Neural progenitor cell (in vitro differentiated cells): ENCODE measurements at places on chromosomes 3 and 15. TPM values are rescaled to one million over a fixed set of nuclear protein-coding genes. Genes with fewer than 3 reads are reported as not detected.

DNA sequence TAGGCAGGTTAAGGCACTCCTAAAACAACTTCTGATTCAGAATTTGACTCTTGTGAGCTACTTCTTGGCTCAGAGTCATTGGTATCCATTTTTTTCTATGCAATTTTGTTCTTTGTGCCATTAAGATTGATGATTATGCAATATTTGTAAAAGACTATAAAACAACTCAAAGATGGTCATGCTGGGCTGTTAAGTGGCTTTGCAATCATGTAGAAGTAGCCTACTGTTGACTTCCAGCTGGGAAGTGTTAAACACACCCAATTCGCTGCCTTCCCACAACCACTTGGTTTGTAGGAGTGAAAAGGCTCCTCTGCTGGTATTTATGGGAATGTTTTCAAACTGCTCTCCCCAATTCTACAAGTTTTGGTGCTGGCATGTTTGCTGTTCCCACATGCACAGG, 74.7 kb upstream of the COL6A6 start:
- peak; percentile 6 for DNase-seq
- no peak overlapping the region for H3K27ac ChIP-seq
- no peaks in the 10 kb centered on the region for H3K27me3 ChIP-seq
- peaks cover 3% of the 10 kb centered on the region for H3K4me1 ChIP-seq
- H3K4me3 ChIP-seq: no peak overlapping the region

DNA sequence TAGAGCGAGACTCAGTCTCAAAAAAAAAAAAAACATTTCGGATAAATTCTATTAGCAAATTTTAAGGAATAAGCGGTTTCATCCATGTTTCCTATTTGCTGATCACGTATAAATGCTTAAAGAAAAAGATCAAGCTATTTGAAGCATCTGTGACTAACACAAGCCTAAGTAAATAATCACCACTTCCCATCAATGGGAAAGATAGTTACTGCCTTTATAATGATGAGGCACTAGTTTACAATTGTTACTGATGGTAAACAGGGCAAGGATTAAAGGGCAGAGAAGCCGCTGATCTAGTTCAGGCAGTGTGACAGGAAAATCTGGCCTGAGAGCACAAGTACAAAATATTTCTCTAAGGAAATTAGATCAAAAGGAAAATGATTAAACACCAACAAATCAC, 13.7 kb downstream of the CLPX start:
- H3K27ac ChIP-seq: no peak overlapping the region
- no peaks in the 10 kb centered on the region for H3K4me1 ChIP-seq
- no peaks in the 10 kb centered on the region for H3K27me3 ChIP-seq

The ITGA11 gene
- total RNA-seq: not detected in 2 replicates

DNA sequence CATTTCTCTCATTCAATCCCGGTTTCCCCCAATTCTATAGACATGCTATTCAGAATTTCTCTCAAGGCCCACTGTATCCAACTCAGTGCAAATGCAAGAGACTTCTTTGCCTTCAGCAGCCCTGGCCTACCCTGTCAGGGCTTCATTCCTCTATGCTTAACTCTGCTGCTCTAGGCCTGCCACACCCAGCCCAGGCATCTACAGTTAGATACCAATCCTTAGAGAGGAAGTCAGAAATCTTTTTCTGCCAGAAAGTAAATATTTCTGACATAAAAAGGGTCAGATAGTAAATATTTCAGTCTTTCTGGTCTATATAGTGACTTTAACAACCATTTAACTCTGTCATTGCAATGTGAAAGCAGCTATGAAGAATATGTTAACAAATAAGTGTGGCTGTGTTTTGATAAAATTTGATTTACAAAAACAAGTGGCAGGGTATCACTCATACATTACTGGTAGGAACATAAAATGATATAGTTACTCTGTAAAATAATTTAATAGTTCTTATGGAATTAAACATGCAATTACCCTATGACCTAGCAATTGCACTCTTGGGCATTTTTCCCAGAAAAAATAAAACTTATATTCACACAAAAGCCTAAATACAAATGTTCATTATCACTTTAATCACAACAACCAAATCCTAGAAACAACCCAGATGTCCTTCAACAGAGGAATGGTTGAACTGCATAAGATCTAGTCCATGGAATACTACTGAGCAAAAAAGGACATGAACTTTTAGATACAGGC, 942.0 kb downstream of the SQOR start:
- H3K27ac ChIP-seq: no peak overlapping the region
- no peak overlapping the region for H3K4me3 ChIP-seq
- no peaks in the 10 kb centered on the region for H3K36me3 ChIP-seq
- no peak for DNase-seq

- no peak for DNase-seq
- no peak overlapping the region for H3K4me3 ChIP-seq
- no peaks in the 10 kb centered on the region for H3K27me3 ChIP-seq
- H3K4me1 ChIP-seq: peaks cover 17% of the 10 kb centered on the region
Observed at GRCh38 chr3:122619040-122619439, 41.6 kb downstream of the PARP15 start.

GRCh38 chr3:3927965-3928364, 128.7 kb downstream of the LRRN1 start:
- H3K36me3 ChIP-seq: no peaks in the 10 kb centered on the region
- no peaks in the 10 kb centered on the region for H3K27me3 ChIP-seq
- H3K4me1 ChIP-seq: no peaks in the 10 kb centered on the region
- H3K4me3 ChIP-seq: no peak overlapping the region
- no peak for DNase-seq
- H3K27ac ChIP-seq: no peak overlapping the region

DNA sequence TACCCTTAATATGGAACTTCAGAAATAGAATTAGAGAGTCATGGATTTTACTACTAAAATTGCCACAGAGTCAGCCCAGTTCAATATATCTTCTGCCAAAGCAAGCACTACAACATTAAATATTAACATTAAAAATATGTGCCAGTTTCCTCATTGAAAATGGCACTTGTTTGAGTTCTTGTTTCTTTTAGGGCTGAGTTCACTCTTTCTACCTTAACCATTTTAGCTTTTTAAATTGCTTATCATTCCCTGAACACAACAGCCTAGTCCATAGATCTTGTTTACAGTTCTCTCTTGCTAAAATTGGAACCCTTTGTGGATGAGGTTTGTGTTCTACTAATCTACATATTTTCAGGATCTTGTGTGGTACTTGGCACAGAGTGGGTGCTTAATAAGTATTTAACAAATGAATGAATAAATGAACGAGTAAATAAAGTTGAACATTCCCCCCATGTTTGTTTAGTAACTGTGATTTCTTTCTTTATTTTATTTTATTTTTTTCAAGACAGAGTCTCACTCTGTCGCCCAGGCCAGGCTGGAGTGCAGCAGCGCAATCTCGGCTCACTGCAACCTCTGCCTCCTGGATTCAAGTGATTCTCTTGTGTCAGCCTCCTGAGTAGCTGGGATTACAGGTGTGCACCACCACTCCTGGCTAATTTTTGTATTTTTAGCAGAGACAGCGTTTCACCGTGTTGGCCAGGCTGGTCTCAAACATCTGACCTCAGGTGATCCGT, 46.0 kb upstream of the SLC7A14 start:
- no peak overlapping the region for H3K27ac ChIP-seq
- no peak for DNase-seq
- peaks cover 31% of the 10 kb centered on the region for H3K4me1 ChIP-seq
- no peaks in the 10 kb centered on the region for H3K36me3 ChIP-seq

The STRIT1 gene
- not detected in 2 replicates for total RNA-seq

The EEFSEC gene
- total RNA-seq: 0.92 and 5.8 TPM in 2 replicates

- H3K4me3 ChIP-seq: no peak overlapping the region
- peak; percentile 47 for DNase-seq
- H3K27me3 ChIP-seq: no peaks in the 10 kb centered on the region
- H3K36me3 ChIP-seq: no peaks in the 10 kb centered on the region
- H3K4me1 ChIP-seq: peaks cover 28% of the 10 kb centered on the region
Observed at GRCh38 chr3:53258600-53259426, 3.0 kb upstream of the TKT start.

The GPR156 gene
- total RNA-seq: 1.6 and 2.2 TPM in 2 replicates

DNA sequence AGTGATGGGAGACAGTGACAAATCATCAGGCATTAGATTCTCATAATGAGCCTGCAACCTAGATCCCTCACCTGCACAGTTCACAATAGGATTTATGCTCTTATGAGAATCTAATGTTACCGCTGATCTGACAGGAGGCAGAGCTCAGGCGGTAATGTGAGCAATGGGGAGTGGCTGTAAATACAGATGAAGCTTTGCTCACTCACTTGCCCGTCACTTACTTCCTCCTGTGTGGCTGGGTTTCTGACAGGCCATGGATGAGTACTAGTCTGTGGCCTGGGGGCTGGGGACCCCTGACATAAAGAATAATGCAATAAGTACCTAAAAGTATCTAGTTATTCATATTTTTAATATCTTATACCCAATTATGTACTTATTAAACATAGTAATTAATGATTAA, 15.6 kb downstream of the IQCB1 start:
- H3K4me1 ChIP-seq: no peaks in the 10 kb centered on the region
- H3K4me3 ChIP-seq: no peak overlapping the region
- DNase-seq: no peak
- H3K36me3 ChIP-seq: peaks cover 26% of the 10 kb centered on the region
- no peaks in the 10 kb centered on the region for H3K27me3 ChIP-seq

DNA sequence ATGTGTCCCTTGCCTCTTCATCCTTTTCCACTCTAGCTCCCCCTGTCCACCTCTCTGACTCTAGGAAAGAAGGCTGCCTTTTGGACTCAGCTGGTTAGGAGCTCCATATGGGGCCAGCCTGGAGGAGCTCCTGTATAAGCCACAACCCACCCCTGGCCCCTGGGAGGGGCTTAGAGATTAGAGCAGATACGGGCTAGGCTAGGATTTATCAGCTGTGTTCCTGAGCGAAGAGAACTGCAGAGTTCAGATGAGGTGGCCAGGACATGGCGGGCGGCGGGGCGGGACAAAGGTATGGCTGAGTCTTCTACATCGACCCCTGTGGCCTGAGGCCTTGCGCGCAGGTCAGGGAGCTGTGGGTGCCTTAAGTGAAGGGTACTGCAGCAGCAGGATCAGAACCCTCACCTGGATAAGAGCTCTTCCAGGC, 7.9 kb downstream of the NBEAL2 start:
- H3K4me1 ChIP-seq: peaks cover 5% of the 10 kb centered on the region
- DNase-seq: peak; percentile 33
- no peaks in the 10 kb centered on the region for H3K36me3 ChIP-seq
- H3K27ac ChIP-seq: no peak overlapping the region
- H3K4me3 ChIP-seq: no peak overlapping the region

DNA sequence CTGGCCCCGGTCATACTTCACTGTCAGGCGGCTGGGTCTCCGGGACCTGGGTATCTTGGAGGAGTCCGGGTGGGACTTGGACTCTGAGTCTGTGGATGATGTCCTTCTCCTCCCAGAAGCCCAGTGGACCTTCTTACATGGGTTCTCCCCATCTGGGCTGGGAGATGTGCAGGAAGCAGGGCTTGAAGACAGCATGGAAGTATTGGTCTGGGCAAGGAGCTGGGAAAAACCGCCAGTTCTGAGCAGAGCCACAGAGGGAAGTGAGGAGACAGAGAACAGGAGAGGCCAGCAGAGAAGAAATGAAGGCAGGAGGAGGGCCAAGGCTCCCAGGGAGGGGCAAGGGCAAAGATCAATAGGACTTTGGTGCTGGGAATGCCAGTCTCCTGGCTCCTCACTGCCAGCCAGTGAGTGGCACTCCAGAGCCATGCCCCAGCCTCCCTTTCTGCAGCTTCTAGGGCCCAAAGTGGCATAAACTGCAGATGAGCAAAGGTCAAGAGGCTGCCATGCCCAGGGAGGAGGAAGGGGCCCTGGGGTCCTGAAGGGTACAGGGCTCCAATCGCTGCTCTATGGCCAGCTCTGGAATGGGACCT, at the start of gene PPP1R14D:
TSS of gene PPP1R14D (minus strand) at position 262 of the 590 bp plus-strand sequence. CDS start at position 195, 67 bp downstream.
- no peaks in the 10 kb centered on the region for H3K27me3 ChIP-seq
- DNase-seq: no peak
- no peaks in the 10 kb centered on the region for H3K4me1 ChIP-seq
- no peak within 1 kb of the TSS for H3K4me3 ChIP-seq

DNA sequence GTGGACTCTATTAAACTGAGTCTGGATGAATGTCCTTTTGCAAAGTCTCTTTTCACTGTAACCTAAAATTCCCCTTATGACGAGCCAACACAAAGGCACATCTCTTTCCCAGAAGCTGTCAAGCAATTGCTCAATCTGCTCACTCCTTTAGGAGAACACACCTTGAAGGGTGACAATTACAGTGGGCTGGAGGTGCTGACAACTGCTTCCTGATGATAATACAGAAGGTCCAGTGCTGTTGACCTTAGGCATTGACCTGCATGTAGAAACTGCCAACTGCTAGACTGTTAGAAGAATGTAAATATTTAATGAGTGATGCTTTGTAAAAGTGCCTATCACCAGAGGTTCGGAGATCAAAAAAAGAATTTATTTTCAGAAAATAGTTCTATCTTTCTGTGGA, 757.7 kb downstream of the GRM7 start:
- no peak overlapping the region for H3K27ac ChIP-seq
- no peaks in the 10 kb centered on the region for H3K36me3 ChIP-seq
- H3K27me3 ChIP-seq: no peaks in the 10 kb centered on the region

The GOLGA8T gene
- total RNA-seq: not detected in 2 replicates

The ITIH3 gene
- total RNA-seq: not detected in 2 replicates

DNA sequence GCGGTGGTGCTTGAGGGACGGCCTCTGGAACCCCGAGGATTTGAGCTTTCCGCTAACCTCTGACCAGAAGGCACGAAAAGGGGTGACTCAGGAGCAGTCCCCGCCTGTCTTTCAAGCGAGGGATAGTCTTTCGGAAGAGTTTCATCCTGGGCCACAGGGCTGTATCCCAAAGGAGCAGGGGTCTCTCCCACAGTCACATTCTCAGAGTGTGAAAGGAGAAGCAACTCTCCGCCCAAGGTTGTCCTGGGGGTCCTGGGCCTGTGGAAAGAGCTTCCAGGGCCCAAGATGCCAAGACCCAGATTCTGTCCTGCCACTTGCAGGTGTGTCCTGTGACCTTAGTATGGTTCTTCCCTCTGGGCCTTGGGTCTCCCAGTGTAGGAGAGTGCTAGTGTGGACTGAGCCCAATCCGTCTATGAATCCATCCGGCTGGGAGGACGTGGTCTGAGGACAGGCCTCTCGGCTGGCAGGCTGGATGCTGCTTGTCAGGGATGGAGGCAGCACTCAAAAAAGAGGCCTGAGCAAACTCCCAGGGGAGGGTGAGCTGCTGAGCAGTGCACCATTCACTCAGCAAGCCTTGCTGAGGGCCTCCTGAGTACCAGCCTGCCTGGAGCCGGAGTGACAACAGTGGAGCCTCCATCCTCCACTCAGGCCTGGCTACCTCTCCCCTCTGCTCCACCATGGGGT, 1.6 kb upstream of the DUSP7 start:
- peak overlapping the region; percentile 41 for H3K4me3 ChIP-seq
- H3K27me3 ChIP-seq: peaks cover 19% of the 10 kb centered on the region
- H3K36me3 ChIP-seq: no peaks in the 10 kb centered on the region
- peaks cover 9% of the 10 kb centered on the region for H3K4me1 ChIP-seq

DNA sequence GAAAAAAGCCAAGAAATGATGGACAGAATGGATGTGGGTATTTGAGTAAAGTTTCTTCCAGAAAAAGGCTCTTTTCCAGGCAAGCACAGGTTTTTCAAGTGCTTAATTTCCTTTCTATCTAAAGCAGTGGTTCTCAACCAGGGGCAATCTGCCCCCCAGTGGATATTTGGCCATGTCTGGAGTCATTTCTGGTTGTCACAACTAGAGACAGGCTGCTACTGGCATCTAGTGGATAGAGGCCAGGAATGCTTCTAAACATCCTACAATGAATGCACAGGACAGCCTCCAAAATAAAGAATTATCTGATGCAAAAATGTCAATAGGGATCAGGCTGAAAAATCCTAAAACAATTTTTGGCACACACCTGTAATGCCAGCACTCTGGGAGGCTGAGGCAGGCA, 23.9 kb downstream of the SEC22C start:
- DNase-seq: no peak
- H3K36me3 ChIP-seq: peaks cover under 1% of the 10 kb centered on the region
- H3K27ac ChIP-seq: no peak overlapping the region
- H3K27me3 ChIP-seq: no peaks in the 10 kb centered on the region

- peaks cover 22% of the 10 kb centered on the region for H3K4me1 ChIP-seq
- DNase-seq: no peak
- H3K27me3 ChIP-seq: no peaks in the 10 kb centered on the region
- H3K36me3 ChIP-seq: no peaks in the 10 kb centered on the region
Observed at GRCh38 chr3:64067506-64068346, 44.4 kb upstream of the PSMD6 start.

The DPPA2 gene
- 1.2 and 1.8 TPM in 2 replicates for total RNA-seq
